Smooth muscle cell of trachea (primary cell): ENCODE measurements at places on chromosomes 4 and X. TPM values are rescaled to one million over a fixed set of nuclear protein-coding genes. Genes with fewer than 3 reads are reported as not detected.

Gene KLHL34
- total RNA-seq: under 0.01 and 0.17 TPM in 2 replicates

Gene FAM53A
- 2.3 TPM in 2 replicates for total RNA-seq

Gene SUPT20HL1
- total RNA-seq: 0.15 and 0.17 TPM in 2 replicates

Gene TRIML1
- not detected in 2 replicates for total RNA-seq

Gene TRMT10A
- total RNA-seq: 5.5 and 14.3 TPM in 2 replicates
